ENCODE measurements at places on chromosomes 4 and X.

- no peak for DNase-seq
These were observed 40.7 kb upstream of the MBTPS2 start for GRCh38 chrX:21798677-21799219.

- DNase-seq, result no peak
These were observed 247.9 kb downstream of the ADAM29 start for GRCh38 chr4:175166020-175166419.

DNA sequence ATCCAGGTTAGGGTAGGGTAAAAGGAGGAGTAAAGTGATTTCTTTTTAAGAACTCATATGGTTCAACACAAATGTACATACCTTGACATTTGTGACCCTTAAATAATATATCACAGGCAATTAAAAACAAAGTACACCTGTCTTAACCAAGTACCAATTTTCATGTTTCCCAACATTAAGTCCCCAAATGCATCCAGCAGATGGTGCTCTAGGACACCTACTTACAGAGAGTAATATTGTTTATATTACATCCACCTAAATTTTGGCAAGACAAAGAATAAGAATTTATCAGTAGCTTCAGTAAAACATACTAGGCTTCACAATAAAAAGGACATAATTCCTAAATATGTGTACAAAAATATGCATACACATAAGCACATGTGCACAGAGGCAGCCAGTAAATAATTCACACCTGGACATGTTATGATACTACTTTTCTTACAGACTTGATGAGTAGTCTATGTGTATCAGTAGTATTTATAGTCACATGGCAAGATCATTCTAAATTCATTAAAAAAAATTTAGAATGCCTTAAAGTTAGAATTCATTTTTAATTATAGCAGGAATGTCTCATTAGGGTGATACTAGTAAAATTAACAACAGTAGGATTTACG, 219.7 kb downstream of the DCLK2 start:
- DNase-seq, result no peak

- DNase-seq, result no peak
These were observed 7.8 kb upstream of the SMARCA1 start for GRCh38 chrX:129531132-129531531.

Measured in liver (tissue), 10 donors.